ENCODE measurements at places on chromosomes 5 and 9. TPM values are rescaled to one million over a fixed set of nuclear protein-coding genes. Genes with fewer than 3 reads are reported as not detected.

The GFI1B gene
- total RNA-seq = 0.67 TPM

The CDX1 gene
- not detected for total RNA-seq

The CXCL14 gene
- total RNA-seq = not detected

The ABCA2 gene
- total RNA-seq = 77.6 TPM

The TERT gene
- 0.33 TPM for total RNA-seq

The BHMT2 gene
- total RNA-seq = not detected

The IFNA6 gene
- total RNA-seq = not detected

The C5orf63 gene
- 11.6 TPM for total RNA-seq

The SKP1 gene
- 178 TPM for total RNA-seq

The BASP1 gene
- total RNA-seq = 2.2 TPM

The TAF11L7 gene
- not detected for total RNA-seq

Data from T-cell (primary cell).